ENCODE measurements at places on chromosomes 4 and X. TPM values are rescaled to one million over a fixed set of nuclear protein-coding genes. Genes with fewer than 3 reads are reported as not detected.

PAGE4 gene
- not detected for total RNA-seq

FGD1 gene
- total RNA-seq, result 7.2 TPM

GAGE12H gene
- total RNA-seq, result not detected

BGN gene
- total RNA-seq, result 1,297 TPM

MMGT1 gene
- 27.8 TPM for total RNA-seq

DNA sequence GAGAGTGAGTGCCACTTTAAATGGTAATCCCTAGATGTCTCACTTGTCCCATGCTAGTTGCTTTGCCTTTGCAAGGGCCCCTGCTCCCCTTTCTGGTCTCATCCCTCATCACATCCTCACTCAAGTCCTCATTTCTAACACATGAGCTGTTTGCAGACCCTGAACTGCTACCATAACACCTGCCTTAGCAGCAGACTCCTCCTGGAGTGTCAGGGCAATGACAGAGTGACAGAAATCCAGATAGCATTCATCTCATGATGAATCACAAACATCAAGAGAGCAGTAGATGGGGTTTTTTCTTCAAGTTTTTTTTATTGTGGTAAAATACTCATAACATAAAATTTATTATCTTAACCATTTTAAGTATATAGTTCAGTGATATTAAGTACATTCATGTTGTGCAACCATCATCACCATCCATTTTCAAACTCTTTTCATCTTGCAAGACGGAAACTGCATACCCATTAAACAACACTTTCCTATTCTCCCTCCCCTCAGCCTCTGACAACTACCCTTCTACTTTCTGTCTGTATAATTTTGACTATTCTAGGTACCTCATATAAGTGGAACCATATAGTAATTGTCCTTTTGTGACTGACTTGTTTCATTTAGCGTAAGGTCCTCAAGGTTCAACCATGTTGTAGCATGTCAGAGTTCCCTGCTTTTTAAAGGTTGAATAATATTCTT is 133.2 kb upstream of the RPS6KA3 start:
- H3K4me3 ChIP-seq, result no peak overlapping the region
- H3K27ac ChIP-seq, result no peak overlapping the region
- no peaks in the 10 kb centered on the region for H3K36me3 ChIP-seq
- H3K27me3 ChIP-seq, result no peaks in the 10 kb centered on the region
- DNase-seq, result no peak

- H3K27me3 ChIP-seq, result no peaks in the 10 kb centered on the region
- H3K27ac ChIP-seq, result no peak overlapping the region
- DNase-seq, result no peak
- H3K4me3 ChIP-seq, result no peak overlapping the region
- H3K4me1 ChIP-seq, result no peaks in the 10 kb centered on the region
- H3K36me3 ChIP-seq, result no peaks in the 10 kb centered on the region
Observed at GRCh38 chr4:89305712-89306437, 1.7 kb downstream of the GPRIN3 start.

DNA sequence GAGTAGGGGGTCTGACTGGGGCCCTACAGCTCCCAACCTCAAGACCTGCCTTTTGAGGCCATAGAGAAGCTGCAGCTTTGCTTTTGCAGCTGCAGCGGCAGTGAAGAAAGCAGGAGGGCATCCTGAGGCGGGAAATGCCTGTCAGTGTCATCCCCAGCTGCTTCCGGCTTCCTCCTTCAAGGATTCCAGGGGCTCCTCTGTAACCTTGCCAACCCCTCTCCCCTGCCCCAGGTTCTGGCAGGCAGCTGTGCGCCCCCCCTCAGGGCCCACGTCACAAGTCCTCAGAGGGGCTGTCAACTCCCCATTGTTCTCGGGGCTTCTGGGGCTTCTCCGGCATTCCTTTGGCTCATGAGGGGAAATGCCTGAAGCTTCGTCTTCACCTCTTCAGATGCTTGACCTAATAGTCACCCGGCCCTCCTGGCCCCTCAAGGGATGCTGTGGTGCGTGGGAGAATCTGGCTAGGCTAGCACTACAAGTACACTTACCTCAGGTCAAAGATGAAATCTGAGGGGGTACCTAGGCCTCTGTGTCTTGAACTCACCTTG is 31.9 kb downstream of the APLN start:
- H3K4me3 ChIP-seq, result no peak overlapping the region
- DNase-seq, result no peak
- H3K27me3 ChIP-seq, result no peaks in the 10 kb centered on the region
- H3K4me1 ChIP-seq, result no peaks in the 10 kb centered on the region
- no peak overlapping the region for H3K27ac ChIP-seq

- no peaks in the 10 kb centered on the region for H3K4me1 ChIP-seq
- H3K36me3 ChIP-seq, result no peaks in the 10 kb centered on the region
- no peaks in the 10 kb centered on the region for H3K27me3 ChIP-seq
Observed at GRCh38 chr4:137509855-137510282, 22.4 kb downstream of the PCDH18 start.

DNA sequence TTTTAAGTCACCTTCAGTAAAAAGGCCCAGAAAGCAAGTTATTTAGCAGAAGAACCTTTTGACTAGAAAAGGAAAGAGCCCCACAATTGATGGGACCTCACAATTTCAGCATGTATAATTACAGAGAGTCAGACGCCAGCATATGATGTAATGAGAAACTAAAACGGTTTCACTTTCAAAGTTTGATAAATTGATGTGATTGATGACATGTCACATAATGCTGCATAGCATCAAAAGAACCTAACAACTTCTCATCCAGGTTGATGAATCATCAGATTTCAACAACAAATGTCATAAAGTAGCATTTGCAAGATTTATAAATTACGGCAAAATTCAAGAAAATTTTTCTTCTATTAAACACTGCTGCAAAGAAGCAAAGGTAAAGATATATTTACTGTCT is 3.9 kb upstream of the GAR1 start:
- H3K36me3 ChIP-seq, result no peaks in the 10 kb centered on the region
- DNase-seq, result no peak
- no peaks in the 10 kb centered on the region for H3K4me1 ChIP-seq
- H3K27me3 ChIP-seq, result no peaks in the 10 kb centered on the region

DNA sequence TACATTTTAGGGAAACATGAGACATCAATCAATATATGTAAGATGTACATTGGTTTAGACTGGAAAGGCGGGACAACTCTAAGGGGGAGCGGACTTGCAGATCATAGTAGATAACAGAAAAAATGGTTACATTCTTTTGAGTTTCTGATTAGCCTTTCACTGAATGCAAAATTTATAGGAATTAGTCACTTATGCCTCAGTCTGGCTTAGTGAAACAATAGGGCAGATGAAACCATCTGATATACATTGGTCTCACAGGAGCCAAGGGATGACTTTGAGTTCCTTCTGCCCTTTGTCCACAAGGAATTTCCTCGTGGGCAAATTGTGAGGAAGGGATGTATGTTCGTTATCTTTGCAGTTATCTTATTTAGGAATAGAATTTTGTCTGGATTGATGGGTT is 128.2 kb downstream of the ARSF start:
- no peak overlapping the region for H3K27ac ChIP-seq
- no peaks in the 10 kb centered on the region for H3K36me3 ChIP-seq
- no peak overlapping the region for H3K4me3 ChIP-seq
- no peak for DNase-seq

GRCh38 chr4:92299152-92299551 is 4.6 kb upstream of the GRID2 start:
- no peak overlapping the region for H3K27ac ChIP-seq
- H3K4me1 ChIP-seq, result no peaks in the 10 kb centered on the region
- no peaks in the 10 kb centered on the region for H3K27me3 ChIP-seq
- DNase-seq, result no peak

DNA sequence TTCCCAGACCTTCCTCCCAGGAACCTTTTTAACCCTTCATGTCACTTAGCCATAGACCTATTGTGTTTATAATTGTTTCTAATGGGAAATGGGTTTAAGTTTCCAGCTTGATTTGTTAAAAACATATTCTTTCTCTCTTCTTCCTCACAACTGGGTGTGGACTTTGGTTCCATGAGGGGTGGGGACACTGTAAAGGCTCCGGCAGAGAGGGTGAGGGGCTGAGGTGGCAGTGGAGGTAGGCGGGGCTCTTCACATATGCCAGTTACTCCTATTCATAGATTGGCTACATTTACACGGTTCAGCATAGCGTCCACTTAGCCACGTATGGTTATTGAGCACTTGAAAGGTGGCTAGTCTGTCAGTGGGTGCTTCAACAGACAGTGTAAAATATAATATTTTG is 7.8 kb downstream of the INTS6L start:
- no peaks in the 10 kb centered on the region for H3K36me3 ChIP-seq
- peaks cover 2% of the 10 kb centered on the region for H3K4me1 ChIP-seq
- no peak overlapping the region for H3K27ac ChIP-seq
- no peak for DNase-seq

DNA sequence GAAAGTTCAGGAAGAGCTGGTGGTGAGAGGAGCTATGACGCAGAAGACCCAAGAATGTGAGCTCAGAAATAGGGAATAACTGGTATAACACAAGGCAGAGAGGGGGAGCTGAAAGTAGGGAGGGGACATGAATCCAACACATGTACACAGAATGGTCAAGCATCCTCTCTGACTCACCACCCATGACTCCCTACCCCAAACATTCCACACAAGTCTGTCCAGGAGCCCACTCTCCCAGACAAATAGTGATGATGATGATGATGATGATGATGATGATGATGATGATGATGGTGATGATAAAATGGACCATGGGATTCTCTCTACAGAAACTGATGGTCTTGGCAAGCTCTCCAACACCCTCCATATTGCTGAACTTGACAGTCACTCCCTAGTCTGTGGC is 46.4 kb downstream of the NAT8L start:
- DNase-seq, result no peak
- H3K27me3 ChIP-seq, result no peaks in the 10 kb centered on the region
- H3K4me1 ChIP-seq, result no peaks in the 10 kb centered on the region
- H3K4me3 ChIP-seq, result no peak overlapping the region
- no peak overlapping the region for H3K27ac ChIP-seq

DNA sequence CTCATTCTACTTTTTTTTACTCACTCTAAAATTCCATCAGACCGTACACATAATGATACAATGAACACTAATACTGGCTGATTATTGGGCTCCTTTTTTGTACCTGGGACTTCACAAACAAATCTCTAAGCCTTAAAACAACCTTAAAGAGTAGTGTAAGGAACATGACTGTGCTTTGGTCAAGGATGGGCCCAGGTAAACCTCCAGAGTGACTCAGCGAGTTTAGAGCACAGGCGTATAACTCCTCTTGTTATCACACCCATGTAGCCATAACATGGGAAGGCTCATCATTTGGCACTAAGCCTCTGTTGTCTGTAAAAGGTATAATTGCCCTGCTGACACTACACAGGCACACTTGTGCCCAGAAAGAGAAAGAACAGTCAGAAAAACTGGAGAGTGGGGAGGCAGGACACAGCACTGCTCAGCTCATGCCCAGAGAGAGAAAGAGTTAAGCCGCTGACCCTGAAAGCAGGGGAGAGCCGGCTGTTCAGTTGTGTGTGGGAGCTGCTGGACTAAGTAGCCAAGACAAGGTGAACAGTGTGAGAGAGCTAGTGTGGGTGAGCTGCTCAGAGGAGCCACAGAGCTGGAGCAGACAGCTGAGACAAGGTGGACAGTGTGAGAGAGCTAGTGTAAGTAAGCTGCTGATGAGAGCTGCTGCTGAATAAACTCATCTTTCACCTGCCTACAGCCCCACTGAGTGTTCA is 319.6 kb upstream of the BMP3 start:
- no peak overlapping the region for H3K4me3 ChIP-seq
- H3K27me3 ChIP-seq, result peaks cover 2% of the 10 kb centered on the region
- no peak for DNase-seq
- no peak overlapping the region for H3K27ac ChIP-seq

DNA sequence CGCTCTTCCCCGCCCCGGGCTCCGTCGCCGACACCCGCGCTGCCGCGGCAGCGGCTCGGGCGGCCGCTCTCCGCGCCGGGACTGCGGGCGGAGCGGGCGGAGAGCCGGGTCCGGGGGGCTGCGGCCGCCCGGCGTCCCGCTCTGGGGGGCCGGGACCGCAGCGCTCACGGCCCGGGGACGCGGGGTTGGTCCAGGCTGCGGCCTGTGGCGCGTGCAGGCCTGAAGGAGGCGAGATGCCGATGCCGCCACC is 492 bp downstream of the GALNT7 start:
- peak overlapping the region; percentile 25 for H3K27ac ChIP-seq

DNA sequence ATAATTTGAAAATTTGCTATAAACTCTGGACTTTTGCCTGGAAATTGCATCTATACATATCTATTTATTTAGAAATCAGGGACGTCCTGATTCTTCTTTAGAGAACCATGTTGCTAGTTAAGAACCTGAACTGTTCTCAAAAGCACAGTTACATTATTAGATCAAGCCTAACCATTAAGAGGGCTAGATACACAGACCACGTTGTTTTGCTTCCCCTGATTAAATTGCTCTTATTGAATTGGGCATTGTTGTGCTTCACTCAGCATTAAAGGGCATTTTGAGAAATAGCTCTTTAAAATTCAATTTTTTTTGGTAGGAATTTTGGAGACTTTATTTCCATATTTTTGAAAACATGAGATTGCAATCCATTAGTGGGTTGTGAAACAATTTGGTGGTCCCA is 44.4 kb downstream of the FIP1L1 start:
- no peaks in the 10 kb centered on the region for H3K27me3 ChIP-seq
- H3K27ac ChIP-seq, result no peak overlapping the region
- H3K36me3 ChIP-seq, result no peaks in the 10 kb centered on the region
- DNase-seq, result no peak

DNA sequence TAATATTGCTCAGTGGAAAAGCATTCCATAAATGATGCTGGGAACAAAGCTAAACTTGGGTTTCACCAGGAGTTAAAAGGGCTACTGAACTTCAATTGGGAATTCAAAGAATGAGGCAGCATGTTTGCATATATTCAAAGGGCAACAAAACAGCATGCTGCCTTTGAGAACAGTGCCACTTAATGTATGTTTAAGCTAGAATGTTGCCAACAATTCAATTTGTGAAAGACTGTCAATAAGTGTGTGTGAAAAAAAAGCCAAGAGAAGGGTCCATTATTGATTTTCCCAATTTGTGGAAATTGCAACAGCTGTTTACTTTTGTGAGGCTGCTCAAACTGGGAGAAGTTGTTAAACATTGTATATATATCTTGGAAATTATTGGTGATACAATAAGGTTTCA is 701.9 kb upstream of the ACTRT1 start:
- DNase-seq, result no peak
- H3K4me1 ChIP-seq, result no peaks in the 10 kb centered on the region
- H3K36me3 ChIP-seq, result no peaks in the 10 kb centered on the region
- H3K27ac ChIP-seq, result no peak overlapping the region

DNA sequence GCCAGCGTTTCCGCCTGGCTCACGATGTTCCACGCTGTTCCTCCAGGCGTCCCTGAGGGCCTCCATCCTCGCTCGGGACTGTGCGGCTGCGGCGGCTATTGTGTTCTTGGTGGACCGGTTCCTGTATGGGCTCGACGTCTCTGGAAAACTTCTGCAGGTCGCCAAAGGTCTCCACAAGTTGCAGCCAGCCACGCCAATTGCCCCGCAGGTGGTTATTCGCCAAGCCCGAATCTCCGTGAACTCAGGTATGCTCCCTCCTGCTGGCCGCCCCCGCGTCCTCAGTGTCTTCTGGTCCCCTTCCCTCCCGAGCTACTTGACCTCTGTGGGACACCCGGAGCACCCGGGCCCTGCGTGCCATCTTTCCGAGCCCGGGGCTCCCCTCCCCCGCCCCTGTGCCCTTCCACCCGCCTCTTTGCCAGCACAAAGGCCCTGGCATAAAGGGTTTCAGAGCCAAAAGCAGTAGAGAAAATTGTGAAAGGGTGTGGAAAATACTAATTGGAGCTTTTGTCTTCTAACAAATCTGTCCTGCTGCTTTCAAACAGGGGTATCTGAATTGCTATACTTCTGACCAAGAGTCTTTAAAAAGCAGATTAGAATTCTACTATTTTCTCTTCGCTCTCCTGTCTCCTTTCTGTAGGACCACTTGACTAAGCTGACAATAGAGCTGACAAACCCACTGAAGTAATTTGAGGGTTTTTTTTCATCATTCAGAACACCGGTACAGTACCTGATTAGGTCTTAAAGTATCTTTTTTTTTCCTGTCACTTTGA is 104.0 kb downstream of the NEUROG2 start:
- no peak for DNase-seq
- H3K27ac ChIP-seq, result no peak overlapping the region
- H3K36me3 ChIP-seq, result peaks cover 6% of the 10 kb centered on the region
- no peaks in the 10 kb centered on the region for H3K4me1 ChIP-seq
